ENCODE measurements at places on chromosomes 1 and 21.

GRCh38 chr1:20409012-20409411 lies 77.0 kb downstream of the CAMK2N1 start:
- no peak for DNase-seq

DNA sequence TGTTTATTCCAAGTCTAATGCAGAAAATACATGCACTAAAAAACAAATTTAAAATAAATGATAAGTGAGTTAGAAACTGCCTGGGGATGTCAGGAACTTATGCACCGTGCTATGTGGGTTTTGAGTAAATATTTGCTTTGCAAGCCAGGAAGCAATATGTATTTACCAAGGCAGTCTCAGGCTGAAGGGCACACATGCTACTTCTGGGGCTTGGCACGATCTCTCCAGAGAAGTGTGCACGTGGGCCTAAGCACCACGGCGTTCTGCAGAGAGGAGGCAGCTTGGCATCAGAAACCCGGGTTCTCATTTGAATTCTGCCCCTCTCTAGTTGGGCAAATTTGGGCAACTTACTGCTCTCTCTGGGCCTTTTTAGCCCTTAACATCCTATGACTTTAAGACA lies 72.6 kb upstream of the ROR1 start:
- DNase-seq, result no peak

DNA sequence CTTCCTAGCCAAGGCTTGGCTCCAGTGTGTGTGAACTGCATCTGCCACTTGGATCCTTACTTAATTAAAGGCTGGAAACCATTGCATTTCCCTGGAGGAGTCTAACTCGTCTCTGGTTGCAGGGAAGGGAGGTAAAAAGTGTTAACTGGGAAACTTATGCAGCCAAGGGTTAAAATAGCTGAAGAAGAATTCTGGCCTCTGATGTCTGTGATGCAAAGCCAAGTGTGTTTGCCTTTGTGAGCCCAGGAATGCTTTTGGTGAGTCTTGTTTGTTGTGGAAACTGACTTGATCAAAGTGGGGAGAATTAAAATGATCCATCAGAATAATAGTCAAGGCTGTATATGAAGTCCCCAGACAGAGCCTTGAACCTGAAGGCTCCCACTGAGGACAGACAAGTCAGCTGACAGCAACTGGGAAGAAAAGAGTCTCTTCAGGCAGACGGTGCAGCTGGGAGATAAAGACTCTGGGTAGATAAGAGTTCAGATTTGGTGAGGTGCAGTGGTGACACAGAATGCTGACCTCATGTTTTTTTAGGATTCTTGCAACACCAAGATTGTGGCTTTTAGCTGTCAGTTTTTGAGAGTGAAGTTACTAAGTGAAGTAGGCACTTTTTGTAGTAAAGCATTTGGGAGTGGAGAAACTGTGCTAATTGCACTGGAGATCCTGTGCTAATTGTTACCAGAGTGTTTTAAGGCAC lies 59.5 kb upstream of the WLS start:
- DNase-seq, result no peak

GRCh38 chr21:45779226-45779625 lies 135.7 kb downstream of the PCBP3 start:
- DNase-seq, result no peak

DNA sequence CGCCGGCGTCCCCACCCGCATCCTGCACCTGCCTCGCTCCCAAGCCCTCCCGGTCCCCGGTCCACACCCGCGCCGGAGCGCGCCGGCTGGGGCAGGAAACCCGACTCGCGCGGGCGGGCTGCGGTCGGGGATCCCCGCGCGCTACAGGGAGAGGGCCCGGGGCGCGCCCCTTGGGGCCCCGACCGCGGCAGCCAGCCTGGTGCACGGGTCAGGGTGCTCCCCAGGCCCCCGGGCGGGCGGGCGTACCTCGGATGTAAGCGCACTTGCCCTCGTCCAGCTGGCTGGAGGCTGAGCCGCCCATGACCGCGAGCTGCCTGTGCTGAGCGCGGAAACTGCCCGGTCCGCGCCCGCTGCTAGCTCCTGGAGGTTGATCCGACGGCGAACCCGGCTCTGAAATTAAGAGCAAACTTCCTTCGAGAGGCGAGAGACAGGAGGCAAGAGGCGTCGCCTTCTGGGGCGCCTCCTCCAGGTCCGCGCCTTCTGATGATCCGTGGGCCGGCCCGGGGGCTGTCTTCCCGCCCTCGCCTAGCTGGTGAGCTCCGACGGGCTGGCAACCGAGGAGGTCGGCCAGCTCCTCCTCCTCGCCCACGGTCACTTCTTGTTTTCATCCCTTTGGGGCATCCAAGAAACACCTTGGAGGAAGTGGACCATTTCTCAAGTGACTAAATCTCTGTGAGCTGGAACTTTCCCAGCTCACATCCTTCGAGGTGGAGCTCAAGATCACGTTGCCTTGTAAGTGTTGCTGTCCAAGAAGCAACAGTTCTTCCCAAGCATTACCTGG lies at the start of gene NIBAN1:
Gene NIBAN1 (minus strand): TSS at position 453 of the 781 bp plus-strand sequence. CDS start 152 bp downstream, at position 301.
- DNase-seq, result no peak

GRCh38 chr1:179310291-179310690 lies 16.7 kb downstream of the SOAT1 start:
- no peak for DNase-seq

GRCh38 chr1:74686928-74687327 lies 13.3 kb upstream of the ERICH3 start:
- no peak for DNase-seq

- peak; percentile 60 for DNase-seq
These were observed at the start of gene AK5 for GRCh38 chr1:77281491-77282186. Gene AK5, plus strand, starts transcription at chr1:77282019. Its CDS starts 295 bp downstream, at chr1:77282314.

- no peak for DNase-seq
These were observed 85.2 kb downstream of the HHAT start for GRCh38 chr1:210413951-210414350.

- no peak for DNase-seq
These were observed 13.4 kb downstream of the SPOCD1 start for GRCh38 chr1:31802190-31803150.

GRCh38 chr1:47996406-47997226 lies 569 bp downstream of the TRABD2B start:
- no peak for DNase-seq

DNA sequence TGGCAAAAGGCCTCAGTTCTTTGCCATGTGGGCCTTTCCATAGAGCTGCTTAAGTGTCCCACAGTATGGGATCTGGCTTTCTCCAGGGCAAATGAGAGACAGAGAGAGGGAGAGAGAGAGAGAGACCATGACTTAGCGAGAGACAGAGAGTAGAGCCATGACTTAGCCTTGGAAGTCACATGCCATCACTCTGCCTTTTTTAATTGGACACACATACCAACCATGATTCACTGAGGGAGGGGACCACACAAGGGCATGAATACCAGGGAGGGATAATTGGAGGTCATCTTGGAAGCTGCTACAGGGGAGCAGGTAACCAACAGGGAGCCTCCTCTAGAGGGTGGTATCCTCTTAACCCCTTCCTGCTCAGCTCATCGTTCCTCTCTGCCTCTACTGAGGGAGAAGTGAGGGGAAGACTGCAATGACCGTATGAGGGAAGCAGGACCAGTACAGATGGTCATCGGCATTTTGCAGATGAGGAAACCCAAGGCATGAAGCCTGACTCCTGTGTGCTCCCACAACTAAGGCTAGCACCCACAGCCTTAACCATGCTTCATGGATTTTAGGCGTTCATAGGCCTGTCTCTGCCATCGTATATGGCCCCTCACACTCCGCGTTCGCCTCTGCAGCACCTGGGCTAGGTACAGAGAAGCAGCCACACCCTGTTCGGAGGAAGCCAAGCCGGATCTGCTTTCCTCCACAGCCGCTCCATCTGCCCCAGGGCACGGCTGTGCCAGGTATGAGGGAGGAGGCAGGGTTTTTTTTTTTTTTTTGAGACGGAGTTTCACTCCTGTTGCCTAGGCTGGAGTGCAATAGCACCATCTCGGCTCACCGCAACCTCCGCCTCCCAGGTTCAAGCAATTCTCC lies 38.6 kb downstream of the MEF2D start:
- no peak for DNase-seq

- no peak for DNase-seq
These were observed 44.6 kb downstream of the RCAN1 start for GRCh38 chr21:34570313-34570712.

DNA sequence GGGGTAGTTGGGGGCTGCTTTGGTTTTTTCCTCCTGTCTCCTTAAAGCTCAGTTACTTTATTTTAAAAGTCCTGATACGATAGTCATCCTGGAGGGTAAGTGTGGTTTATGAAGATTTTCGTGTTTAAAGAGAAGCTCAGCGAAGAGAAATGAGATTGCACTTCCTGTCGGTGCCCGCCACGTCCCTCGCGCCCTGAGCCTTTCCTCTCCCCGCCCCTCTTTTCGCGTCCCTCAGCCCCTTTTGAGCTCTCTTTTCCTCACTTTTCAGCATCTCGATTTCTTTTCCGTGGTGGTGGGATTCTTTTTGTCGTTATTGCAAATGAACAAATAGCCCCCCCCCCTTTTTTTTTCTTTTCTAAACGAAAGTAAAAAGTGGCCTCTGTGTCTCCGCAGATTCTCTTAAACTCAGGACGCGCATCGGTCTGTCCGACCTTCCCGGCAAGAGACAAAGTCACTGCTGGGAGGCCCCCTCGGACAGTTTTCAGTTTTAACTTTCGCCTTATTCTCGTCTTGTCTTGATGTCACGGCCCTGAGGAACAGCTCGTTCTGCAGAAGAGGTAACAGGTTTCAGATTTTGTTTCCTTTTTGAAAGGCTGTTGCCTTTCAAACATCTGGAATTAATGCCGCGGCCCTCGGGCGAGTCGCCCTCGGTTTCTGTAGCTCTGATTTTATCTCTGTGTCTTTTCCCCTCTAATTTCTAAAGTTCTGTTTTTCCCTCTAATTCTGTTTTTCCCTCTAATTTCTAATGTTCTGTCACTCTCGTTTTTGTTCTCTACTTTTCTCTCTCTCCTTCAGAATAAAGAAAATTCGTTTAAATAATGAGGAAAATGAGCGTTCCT lies 1.0 kb upstream of the DMRTA2 start:
- DNase-seq, result no peak

DNA sequence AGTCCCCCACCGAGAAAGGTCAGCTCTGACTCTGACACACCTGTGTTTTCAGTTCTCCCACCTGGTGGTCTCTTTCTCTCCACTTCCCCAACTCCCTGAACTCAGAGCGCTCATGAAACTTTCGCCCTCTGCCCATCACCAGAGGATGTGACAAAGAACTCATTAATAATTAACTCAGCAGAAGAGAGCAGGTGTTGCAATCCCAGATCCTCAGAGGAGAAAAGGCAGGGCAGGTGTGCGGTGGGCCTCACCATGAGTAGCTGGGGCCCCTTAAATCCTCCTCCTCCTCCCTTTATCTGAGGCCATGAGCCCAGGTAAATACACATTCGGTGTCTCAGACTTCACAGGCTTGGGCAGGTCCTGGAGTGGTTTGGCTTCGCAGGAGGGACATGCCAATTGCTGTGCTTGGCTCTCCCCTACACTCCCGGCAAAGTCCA lies 1.7 kb upstream of the LAMB3 start:
- DNase-seq, result no peak

GRCh38 chr21:15301014-15301413 lies 236.2 kb upstream of the NRIP1 start:
- no peak for DNase-seq

DNA sequence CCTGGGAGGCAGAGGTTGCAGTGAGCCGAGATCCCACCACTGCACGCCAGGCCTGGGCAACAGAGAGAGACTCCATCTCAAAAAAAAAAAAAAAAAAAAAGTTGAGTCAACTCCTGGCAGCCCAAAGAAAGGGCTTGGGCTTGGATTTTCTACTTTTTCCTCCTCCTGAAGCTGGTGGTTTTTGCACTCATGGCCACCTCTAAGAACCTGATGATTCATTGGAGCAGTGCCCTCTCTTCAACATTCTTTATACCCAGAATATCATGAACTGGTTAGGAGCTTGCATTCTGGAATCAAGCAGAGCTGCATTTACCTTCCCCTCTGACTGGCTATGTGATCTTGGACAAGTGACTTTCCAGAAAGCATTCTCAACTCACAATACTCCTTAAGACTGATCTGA lies 3.5 kb upstream of the ACTA1 start:
- no peak for DNase-seq

DNA sequence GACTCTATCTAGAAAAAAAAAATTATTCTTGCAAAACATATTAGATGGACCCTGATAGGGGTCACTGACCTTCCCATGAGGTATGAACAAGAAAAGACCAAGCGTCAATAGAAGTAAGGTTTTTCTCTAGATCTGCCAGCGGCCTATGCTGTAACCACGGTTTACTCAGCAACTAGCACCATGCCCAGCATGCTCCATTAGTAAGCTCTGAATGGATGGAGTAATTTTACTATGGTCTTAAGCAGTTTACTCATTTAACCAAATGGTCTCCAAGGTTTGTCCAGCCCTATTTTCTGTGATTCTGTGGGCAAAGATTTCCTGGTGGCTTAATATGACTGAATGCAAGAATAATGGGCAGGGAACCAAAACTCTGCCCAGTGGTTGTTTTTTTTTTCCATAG lies 113.9 kb downstream of the ADSS2 start:
- DNase-seq, result no peak

DNA sequence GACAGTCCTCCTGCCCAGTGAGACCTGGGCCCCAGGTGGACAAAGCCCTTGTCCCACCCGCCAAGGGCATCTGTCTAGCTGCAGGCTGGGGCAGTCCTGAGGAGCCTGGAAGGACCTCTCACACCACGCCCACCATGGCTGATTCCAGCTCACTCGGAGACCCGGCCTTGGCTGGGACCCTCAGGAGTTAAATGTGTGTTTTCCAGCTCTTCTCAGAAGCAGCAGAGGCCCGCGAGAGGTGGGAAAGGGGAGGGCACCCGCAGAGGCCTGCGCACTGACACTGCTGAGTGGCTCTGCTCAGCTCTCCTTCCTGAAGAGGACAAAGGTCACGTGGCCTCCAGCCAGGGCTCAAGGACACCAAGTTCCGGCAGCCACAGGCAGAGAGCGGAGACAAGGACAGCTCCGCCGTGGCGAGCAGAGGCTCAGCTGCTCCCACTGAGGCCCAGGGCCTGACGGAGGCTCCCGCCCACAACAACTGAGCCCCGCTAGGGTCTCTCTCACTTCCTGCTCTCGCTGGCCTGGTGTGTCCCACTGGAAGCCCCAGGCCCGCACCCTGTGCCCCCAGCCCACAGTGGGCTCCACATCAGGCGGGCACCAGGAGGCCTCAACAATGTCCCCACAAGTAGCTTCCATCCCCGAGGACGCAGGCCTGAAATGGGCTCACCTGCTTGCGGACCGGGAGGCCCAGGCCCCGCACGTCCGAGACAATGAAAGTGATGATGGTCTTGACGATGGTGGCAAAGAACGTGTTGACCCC lies 16.9 kb downstream of the SLC19A1 start:
- DNase-seq, result no peak

GRCh38 chr1:204960306-204961125 lies 82.5 kb upstream of the CNTN2 start:
- no peak for DNase-seq

DNA sequence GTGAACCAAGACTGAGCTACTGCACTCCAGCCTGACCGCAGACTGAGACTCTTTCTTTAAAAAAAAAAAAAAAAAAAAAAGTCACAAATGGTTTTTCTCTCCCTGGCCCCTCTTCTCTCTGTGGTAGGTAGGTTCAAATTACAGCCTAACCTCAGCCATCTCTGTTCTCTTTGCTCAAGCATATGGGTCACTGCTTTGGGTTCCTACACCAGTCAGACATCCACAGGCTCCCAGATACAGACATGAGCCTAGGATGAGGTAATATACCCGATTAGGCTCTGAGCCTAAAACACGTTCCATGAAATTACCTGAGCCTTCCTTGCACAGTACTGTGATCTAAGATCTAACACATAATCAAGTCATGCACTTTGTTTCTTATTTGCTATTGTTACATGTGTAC lies 90.5 kb upstream of the JAK1 start:
- DNase-seq, result no peak
